Stimulated activated CD8-positive, alpha-beta memory T cell treated with anti-CD3 and anti-CD28 coated beads, Interleukin-7, amount 100 ng/mL, for 1 hour (primary cell): ENCODE measurements at places on chromosomes 4 and X.

GRCh38 chrX:19799319-19800182 lies 87.8 kb downstream of the SH3KBP1 start:
- peak; percentile 14 for DNase-seq

- DNase-seq = no peak
These were observed 553.5 kb downstream of the TRAM1L1 start for GRCh38 chr4:116531870-116532269.

- no peak for DNase-seq
These were observed 21.6 kb upstream of the DUSP9 start for GRCh38 chrX:153625271-153626024.

DNA sequence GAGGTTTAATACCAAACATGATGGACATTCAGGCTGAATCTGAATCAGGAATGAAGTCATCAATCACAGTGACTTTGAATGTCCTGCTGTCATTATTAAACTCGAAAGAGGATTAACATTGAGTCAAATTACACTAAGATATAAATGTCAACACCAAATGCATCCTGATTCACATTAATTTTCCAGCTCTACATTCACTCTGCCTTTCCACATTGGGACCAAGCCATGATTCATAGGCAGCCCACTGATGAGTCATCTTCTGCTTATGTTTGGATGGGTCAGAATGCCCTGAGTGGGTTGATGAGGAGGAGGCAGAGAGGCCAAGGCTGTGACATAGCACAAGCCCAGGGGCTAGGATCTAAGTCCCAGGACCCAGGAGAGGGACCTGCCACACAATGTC lies 247.6 kb upstream of the RPS6KA3 start:
- no peak for DNase-seq

GRCh38 chrX:152537373-152537772 lies 86.3 kb upstream of the GABRA3 start:
- DNase-seq = no peak

- no peak for DNase-seq
These were observed 5.5 kb downstream of the PNMA3 start for GRCh38 chrX:153061732-153062131.
